Lung microvascular endothelial cell (primary cell): ENCODE measurements at places on chromosomes 3 and 15. TPM values are rescaled to one million over a fixed set of nuclear protein-coding genes. Genes with fewer than 3 reads are reported as not detected.

DNA sequence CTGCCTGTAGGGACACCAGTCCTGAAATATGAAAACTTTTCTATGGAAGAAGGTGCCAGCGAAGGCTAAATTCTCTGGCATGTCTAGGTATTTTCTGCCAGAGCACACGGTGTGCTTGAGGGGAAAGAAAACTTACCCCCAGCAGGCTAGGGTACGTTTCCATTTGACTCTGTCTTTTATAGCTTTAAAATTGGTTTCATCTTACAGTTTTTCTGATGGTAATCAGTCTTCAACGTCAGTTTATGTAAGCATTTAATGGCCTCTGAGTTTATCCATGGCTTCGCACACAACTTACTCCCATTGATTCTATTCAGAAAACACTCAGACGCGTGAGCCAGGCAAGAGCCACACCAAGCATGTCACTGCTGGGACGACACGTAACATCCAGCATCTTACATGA lies 249.7 kb downstream of the ADAMTS17 start:
- no peak for DNase-seq

The GOLGA6L4 gene
- total RNA-seq = 0.65 and 0.99 TPM in 2 replicates

- DNase-seq = no peak
These were observed 38.4 kb downstream of the RBMS3 start for GRCh38 chr3:29319262-29319661.

GRCh38 chr15:74783072-74783807 lies 1.4 kb downstream of the CSK start:
- DNase-seq = peak; percentile 40

DNA sequence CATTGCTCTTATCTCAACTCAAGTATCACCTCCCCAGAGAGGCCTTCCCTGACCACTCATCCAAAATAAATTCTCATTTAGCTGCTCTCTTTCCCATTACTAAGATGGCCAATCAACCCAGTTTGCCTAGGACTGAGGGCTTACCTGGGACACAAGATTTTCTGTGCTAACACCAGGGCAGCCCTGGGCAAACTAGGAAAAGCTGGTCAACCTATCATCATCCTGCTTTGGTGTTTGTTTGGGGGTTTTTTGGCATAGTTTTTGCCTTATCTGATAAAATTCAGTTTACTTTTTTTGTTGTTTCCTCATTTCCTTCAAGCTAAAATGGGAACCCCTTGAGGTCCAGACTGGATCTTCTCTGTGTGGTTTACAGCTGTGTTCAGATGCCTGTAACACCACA lies 131.4 kb upstream of the NR2F2 start:
- no peak for DNase-seq

DNA sequence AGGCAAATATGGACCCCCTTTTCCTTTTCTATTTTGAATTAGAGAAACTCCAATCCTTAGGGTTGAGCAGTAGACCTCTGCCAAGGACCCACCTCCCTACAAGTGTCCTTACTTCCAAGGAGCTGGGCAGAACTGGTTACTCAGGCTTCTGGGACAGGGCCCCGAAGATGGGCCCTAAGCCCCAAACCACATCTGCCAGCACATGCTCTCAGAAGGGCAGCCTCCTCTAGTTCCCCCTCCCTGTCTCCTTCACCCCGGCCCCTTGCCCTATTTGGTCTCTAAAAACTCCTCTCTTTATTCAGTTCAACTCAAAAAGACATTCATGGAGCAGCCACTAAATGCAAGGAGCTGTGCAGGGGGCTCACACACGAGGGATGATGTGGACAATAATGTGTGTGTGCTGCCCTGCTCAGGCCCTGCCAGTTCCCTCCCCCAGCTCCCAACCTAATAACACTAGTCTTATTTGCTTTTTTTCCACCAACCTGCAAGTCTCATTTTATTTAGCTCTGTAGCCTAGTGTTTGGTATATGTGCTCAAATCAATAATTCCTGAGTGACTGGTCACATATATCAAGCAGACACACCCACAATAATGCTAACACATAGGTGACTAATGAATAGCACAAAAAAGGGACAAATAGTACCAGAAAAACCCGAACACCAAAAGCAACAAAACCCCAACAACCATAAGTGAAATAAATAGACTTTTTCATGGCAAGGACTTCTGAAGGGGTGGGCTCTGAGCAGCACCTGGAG lies 12.2 kb downstream of the ZDHHC3 start:
- DNase-seq = no peak

- DNase-seq = no peak
These were observed 47.7 kb upstream of the HERC1 start for GRCh38 chr15:63881431-63881830.

The GNAT1 gene
- total RNA-seq = not detected in 2 replicates

GRCh38 chr3:118973050-118973449 lies 61.6 kb downstream of the IGSF11 start:
- no peak for DNase-seq

- no peak for DNase-seq
These were observed 94.7 kb downstream of the RAB11A start for GRCh38 chr15:65963911-65964482.

The AGTR1 gene
- not detected in 2 replicates for total RNA-seq

The SLC9C1 gene
- total RNA-seq = under 0.01 TPM in 2 replicates

The CCR2 gene
- not detected in 2 replicates for total RNA-seq

The MUSTN1 gene
- total RNA-seq = 0.20 TPM in 1 of 2 replicates, not detected in the other

GRCh38 chr15:73982222-73982962 lies 9.7 kb downstream of the STOML1 start:
- peak; percentile 68 for DNase-seq

- no peak for DNase-seq
These were observed 34.8 kb downstream of the NEO1 start for GRCh38 chr15:73087098-73087497.

GRCh38 chr15:100033140-100033857 lies 300.1 kb upstream of the LYSMD4 start:
- no peak for DNase-seq

The ISLR2 gene
- under 0.01 and 0.20 TPM in 2 replicates for total RNA-seq
